ENCODE measurements at places on chromosomes 12 and 14.

GRCh38 chr12:29157486-29157946 lies 8.4 kb downstream of the FAR2 start:
- no peak for DNase-seq

DNA sequence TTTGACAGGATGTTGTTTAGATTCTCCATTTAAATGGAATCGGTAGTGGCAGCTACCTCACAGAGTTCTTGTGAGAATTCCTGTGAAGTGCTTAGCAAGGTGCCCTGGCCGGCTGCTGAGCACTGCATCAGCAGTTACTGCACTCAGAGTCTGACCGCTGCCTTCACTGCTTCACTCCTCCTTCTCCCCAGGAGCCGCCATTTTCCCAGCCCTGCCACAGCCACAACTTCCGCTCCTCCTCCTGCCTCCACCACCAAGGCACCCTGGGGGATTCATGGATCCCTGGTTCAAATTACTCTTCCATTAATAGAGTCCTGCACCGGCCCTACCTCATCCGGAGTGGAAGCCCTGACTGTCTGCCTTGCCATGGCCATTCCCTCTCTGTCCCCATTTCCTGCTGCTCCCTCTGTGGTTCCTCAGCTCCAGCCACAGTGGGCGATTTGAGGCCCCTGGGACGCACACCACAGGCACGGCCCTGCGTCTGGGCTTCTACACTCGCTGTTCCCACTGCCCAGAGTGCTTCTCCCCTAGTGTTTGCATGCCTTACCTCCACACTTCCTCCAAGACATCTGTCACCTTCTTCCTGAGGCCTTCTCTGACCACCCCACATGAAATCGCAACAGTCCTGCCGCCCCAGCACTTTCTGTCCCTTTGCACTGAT lies 210.3 kb downstream of the IPO8 start:
- DNase-seq = no peak

DNA sequence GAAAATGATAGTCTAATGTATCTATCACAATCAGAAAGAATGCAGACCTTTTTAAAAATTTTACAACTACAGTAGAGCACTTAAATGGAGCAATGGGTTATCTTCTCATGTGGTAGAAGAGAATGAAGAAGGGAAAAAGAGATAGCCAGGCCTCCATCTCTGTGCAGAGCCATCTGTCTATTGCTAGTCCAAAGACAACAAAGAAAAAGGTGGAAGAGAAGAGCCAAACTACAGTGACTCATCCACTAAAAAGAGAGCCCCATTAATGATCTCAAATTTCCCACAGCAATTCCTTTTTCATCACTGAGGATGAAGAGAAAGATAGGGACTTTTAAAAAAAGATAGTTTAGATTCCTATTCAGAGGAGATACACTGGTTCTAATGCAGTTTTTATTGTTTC lies 232.9 kb downstream of the ATXN7L3B start:
- DNase-seq = no peak

- no peak for DNase-seq
These were observed 262.0 kb downstream of the MED13L start for GRCh38 chr12:116015525-116015924.

GRCh38 chr12:125688881-125689280 lies 623.6 kb downstream of the AACS start:
- DNase-seq = no peak

DNA sequence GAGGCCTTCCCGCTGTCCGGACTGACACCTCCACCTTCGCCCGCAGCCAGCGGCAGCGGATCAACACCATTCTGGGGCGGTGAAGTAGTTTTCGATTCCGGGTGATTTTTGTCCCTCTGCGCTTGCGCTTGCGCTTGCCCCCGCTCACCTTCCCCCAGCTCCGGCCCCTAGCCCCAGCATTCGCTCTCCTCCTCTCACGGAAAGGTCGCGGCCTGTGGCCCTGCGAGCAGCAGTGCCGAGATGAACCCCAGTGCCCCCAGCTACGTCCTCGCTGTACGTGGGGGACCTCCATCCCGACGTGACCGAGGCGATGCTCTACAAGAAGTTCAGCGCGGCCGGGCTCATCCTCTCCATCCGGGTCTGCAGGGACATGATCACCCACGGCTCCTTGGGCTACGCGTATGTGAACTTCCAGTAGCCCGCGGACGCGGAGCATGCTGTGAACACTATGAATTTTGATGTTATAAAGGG lies 22.7 kb upstream of the SRGAP1 start:
- no peak for DNase-seq

- no peak for DNase-seq
These were observed 982.9 kb upstream of the TMEM132C start for GRCh38 chr12:127284021-127284420.

Measured in amygdala (tissue), 56 donors.